Renal pelvis (tissue), 12 donors: ENCODE measurements at places on chromosomes 6 and 20. TPM values are rescaled to one million over a fixed set of nuclear protein-coding genes. Genes with fewer than 3 reads are reported as not detected.

Gene C6orf47
- polyA plus RNA-seq = 24.4 TPM

Gene LAMA2
- 37.2 TPM for polyA plus RNA-seq

Gene WFDC11
- not detected for polyA plus RNA-seq

- DNase-seq = no peak
Measured at GRCh38 chr6:5006222-5006621, 2.4 kb upstream of the RPP40 start.

DNA sequence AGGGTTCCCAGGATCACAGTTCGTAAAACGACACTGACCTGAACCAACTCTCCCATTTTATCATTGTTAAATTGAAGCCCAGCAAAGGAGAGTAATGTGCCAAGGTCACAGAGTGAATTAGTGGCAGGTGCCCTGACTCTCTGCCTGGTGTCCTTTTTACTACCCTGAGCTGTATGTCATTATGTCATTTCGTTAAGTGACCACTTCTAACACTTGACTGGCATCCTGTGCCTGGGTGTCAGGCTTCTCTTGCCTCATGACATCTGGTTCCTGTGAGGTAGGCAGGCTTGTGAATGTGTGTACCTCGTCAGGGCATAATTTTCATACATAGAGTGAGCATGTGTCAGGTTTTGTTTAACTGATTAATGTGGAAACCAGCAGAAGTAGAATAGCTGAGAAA lies 48.6 kb downstream of the RALY start:
- no peak for DNase-seq

- DNase-seq = no peak
Measured at GRCh38 chr6:145427232-145427631, 308.1 kb downstream of the EPM2A start.

- no peak for DNase-seq
Measured at GRCh38 chr6:14917109-14917910, 328.6 kb upstream of the JARID2 start.

Gene FKBP1A
- polyA plus RNA-seq = 340 TPM

DNA sequence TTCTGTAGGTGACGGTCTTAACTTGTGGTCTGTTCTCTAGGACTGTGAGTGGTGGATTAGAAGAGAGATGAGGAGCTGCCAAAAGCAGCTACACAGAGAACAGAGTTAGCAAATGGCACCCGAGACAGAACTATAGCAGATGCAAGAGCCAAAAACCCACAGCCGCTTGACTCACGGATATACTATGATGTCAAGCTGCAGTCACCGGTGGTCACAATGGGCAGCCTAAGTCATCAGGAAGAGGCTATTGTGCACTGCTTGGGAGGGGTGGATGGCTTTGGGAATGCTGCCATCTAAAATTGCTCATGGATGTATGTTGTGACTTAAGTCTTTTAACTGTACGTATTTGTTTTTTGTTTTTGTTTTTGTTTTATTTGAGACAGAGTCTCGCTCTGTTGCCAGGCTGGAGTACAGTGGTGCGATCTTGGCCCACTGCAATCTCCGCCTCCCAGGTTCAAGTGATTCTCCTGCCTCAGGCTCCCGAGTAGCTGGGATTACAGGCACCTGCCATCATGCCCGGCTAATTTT lies at the start of gene GTSF1L:
Gene GTSF1L (minus strand): TSS at position 192 of the 528 bp plus-strand sequence. CDS start 308 bp downstream, outside the sequence.
- no peak for DNase-seq

DNA sequence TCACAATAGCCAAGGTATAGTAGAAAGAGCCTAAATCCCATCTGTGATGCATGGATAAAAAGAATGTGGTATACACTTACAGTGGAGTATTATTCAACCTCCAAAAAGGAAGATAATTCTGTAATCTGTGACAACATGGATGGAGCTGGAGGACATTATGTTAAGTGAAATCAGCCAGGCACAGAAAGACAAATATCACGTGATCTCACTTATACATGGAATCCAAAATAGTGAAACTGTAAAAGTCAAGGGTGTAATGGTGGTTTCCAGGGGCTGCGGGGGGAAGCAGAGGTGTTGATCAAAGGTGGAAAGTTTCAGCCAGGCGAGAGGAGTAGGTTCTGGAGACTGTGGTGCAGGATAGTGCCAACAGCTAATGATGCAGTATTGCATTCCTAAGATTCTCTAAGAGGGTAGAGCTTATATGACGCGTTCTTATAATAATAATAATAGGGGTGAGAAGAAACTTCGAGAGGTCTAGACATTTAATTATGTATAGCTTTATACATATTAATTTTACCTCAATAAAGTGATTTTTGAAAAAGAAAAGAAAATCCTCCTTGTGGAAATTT lies 246.1 kb downstream of the FOXA2 start:
- DNase-seq = no peak

- no peak for DNase-seq
Measured at GRCh38 chr6:32570363-32570905, 19.2 kb downstream of the HLA-DRB1 start.

DNA sequence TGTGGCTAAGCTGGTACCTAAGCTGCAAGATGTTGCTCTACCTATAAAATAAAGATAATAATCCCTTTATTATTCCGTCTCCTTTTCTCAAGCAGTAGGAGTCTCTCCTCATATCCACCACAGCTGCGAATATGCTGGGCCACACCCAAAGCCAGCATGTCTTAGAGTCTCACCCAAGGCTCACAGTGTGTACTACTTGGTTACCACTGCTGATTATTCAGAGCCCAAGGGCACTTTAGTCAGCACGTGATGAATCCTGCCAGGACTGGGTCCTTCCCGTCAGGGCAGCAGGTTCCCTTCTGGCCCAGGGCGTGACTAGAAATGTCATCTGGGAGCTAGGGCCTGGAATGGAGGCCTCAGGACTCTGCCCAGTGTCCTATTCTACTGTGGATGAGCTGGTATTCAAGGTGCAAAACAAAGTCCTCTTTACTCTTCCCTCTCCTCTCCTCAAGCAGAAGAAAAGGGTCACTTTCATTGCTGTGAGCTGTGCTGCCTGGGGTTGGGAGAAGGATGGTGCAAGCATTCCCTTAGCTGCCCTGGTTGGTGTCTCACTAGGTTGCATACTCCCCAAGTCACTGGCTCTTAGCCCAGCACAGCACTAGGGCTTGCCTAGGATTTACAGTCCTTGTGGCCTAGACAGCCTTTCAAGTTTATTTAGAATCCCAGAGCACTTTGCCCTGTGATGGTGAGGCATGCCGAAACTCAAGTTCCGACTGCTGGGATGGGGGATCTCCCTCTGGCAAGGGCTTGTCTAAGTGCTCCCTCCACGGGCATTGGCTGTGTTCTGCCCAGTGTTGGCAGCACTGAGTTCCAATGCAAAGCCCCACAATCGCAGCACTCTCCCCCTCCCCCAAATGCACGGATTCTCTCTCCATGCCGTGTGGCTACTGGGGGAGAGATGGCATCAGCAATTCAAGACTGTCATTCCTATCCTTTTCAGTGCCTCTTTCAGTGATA lies 320.2 kb downstream of the BTBD9 start:
- DNase-seq = no peak

DNA sequence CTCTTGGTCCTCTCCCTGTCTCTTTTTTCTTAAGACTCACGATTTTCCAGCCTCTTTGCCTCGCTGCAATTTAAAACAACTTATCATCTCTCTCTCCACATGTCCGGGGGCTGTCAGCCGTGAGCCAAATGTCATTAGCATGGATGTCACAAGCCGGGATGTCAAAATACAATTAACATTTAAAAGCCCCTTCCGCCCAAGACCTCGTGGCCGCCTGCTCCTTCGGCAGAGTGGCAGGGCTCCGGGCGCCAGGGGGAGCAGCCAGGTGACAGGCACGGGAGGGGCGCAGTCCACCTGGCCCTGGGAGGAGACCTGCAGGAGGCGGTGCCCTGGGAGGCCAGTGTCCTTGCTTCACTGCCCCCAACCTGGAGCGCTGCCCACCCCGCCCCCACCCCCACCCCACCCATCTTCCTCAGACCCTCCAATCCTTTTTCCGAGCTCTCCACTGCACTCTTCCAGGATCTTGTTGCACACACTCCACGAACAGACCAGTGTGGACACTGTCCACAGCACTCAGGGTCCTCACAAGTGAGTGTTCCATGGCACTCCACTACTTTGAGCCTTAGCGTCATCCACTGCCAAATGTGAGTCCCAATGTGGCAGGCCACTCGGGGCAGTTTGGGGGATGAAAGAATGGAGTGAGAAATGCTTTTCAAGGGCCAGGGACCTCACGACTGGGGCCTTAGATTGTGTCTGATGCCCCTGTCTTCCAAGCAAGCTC lies 5.6 kb upstream of the GRM4 start:
- DNase-seq = no peak

Gene PTCRA
- polyA plus RNA-seq = 0.23 TPM

GRCh38 chr6:109653264-109653663 lies 37.7 kb downstream of the AK9 start:
- DNase-seq = no peak

DNA sequence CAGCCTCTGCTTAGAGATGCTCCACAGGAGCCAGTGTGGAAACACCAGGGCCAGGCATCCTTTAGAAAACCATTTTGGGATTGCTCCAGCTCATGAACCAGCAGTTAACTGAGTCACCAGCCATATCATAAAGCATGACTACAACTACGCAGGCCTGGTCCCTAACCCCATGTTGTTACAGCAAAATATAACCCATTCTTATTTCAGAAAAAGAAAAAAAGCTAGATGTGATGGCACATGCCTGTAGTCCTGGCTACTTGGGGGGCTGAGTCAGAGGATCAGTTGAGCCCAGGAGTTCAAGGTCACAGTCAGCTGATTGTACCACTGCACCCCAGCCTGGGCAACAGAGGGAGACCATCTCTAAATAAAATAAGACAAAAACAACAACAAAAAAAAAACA lies 36.8 kb downstream of the C6orf15 start:
- no peak for DNase-seq

GRCh38 chr6:30325873-30326525 lies 728 bp upstream of the TRIM39 start:
- DNase-seq = peak; percentile 78

GRCh38 chr20:53735536-53736050 lies 142.0 kb upstream of the ZNF217 start:
- no peak for DNase-seq

Gene SOX12
- 36.4 TPM for polyA plus RNA-seq

DNA sequence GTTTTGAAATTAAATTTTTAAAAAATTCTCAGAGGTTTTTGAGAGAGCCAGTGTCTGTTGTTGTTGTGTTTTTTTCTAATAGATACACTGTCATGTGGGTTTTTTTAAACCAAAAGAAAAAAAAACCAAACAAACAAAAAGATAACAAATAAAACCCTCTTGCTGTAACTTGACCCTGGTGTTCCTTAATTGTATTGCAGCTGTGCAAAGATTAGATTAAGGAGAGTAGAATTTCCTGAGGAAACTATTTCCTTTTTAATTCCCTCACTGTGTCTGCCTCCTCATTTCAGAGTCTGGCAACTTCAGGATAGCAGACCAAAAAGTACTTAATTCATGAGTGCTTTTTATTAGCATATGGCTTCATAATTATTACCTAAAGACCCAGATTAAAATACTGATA lies 281.9 kb downstream of the EPM2A start:
- DNase-seq = no peak

DNA sequence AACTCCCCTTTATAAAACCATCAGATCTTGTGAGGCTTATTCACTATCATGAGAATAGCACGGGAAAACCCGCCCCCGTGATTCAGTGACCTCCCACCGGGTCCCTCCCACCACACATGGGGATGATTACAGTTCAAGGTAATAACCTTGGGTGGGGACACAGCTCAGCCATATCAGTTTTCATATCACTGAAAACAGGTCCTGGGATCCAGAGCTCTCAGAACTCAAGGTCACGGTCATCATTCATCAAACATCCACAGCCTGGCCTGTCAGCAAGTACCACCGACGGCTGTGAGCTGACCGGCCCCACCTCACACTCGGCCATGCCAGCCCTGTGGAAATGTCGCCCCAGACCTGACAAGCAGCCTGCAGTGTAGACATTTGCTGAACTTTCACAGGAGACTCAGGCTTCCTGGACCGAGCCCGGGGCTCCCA lies 14.1 kb upstream of the FRMD1 start:
- no peak for DNase-seq

DNA sequence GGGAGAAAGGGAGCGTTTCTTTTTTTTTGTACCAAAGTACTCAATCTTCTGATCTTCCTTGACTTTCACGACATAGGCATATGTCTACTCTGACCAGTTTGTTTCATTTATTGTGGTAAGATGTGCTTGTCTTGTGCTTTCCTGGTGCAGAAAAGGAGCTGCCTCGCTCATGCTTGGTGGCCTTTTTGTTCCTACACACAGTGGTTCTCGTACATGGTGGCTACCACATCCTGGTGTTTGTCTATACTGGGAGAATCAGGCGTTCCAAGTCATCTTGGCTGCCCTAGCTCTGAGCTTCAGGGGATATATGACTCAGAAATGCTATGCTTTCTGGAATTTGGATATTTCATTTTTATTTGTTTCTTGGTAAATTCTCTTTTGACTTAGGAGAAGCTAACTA lies 31.8 kb downstream of the MYB start:
- no peak for DNase-seq

Gene DDO
- 0.61 TPM for polyA plus RNA-seq

DNA sequence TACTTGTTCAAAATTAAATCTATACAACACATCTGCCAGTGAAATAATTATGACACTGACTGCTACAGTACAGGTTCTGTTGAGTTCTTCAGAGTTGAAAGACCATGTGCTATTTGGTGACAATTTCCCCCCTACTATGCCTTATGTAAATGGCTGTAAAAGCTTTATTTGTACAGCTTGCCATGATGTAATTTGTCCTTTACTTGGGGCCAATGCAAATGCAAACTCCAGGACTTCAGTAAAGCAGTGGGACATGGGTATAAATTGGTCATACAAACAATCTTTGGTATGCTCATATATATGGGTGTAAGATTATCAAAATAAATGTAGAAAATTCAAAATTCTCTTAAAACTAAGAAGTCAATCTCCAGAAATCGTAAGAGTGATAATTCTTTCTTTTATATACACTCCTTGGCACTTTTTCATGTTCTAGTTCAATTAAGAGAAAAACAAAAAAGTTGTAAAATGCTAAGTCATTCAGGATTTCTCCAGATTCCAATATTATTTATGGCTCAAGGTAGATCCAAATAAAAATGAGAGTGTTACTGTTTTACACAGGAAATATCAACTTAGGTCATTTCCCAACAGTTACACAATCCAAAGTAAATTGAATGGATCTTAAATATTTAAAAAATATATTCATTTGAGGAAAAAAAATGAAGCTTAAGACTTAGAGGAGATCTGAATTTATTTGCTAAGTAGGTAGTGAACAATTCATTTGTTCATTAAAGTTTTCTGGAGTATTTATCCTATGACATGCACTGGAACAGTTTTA lies 1310.5 kb upstream of the CITED2 start:
- DNase-seq = no peak

DNA sequence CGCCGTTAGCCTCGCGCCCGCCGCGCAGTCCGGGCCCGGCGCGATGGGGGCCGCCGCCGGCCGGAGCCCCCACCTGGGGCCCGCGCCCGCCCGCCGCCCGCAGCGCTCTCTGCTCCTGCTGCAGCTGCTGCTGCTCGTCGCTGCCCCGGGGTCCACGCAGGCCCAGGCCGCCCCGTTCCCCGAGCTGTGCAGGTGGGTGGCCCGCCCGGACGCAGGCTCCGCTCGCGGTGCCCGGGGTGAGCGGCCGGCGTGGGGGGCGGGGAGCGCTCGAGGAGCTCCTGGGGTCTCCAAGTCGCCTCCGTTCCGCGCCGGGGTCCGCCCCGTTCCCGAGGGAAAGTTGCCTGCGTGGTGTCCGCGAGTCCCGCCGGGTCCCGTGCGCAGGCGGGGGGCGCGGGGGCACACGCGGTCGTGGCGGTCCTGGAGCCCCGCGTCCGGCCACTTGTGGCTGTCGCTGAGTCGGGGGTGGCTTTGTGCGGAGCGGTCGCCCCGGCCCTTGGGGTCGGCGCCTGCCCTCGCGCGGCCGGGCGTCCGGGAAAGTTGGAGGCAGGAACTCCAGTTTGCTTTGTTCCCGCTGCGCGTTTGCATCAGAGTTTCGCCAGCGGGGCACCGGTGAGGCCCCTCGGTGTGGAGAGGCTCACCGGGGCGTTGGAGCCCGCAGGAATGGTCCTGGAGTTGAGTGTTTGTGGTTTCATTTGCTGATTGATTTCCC lies 476 bp downstream of the IGF2R start:
- DNase-seq = no peak
